ENCODE measurements at places on chromosomes 6 and 20.

DNA sequence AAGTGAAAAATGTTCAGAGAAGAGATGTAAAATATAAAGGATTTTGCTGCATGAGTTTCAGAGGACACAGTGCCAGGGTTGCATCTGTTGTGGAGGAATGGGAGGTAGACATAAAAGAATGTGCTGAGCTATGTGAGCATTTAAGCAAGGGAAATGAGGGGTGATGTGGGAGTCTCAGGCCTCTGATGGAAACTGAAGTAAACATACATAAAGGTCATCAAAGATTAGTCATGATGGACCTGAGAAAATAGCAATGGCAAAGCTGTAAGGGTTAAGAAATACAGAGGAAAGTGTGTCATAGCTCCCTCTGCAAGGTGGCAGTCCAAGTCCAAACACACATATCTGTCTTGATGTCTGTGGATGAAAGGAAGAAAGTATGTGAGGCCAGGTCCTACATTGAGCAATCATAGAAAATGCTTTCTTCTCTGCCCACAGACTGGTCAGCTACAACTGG is 306.6 kb upstream of the ECI2 start:
- DNase-seq, result peak; percentile 41

DNA sequence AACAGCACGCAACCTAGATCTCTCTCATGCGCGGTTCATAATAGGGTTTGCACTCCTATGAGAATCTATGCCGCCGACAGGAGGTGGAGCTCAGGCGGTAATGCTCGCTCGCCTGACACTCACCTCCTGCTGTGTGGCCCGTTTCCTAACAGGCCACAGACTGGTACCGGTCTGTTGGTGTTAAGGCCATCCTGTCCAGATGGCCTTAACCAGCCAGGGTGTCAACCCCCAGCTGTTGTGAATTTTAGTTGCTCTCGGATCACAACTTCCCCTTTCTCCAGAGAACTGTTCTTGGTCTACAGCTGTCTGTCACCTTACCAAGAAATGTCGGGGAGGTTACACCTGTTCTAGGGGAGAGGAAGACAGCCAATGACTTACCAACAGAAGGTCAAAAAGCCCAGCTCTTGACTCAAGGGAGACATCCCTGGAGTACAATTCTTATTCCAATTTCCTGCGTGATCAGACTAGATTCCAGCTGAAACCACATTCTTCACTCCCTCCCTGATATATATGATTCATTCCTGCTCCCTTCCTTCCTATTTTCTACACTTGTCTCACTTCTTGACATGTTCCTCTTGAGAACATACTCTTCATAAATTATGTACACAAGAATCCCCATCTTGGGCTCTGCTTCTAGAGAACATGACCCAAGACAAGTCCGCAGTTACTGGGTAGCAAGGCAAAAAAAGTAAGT is 23.1 kb upstream of the DNAAF9 start:
- no peak for DNase-seq

GRCh38 chr20:20734475-20734948 is 22.1 kb upstream of the RALGAPA2 start:
- DNase-seq, result no peak

DNA sequence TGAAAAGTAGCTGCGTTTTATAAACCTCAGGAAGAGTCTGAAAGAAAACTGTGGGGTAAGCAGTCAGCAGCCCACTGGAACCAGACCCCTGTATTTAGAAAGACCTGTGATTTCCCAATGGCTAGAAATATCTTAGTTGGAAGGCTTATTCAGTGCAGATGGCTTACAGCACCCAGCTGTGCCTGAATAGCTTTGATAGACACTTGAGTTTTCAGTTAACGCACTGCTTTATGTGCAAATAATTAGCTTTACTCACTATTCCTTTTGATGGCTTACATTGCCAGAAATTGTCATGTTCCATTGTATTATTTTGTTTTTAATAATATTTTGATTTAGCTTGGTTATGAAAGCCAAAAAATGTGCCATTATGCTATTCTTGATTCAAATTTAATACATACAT is 465.3 kb upstream of the SYNCRIP start:
- DNase-seq, result no peak

GRCh38 chr6:169115632-169116031 is 138.0 kb downstream of the THBS2 start:
- DNase-seq, result no peak

- peak; percentile 27 for DNase-seq
These were observed 126.0 kb upstream of the LRFN2 start for GRCh38 chr6:40713002-40713719.

DNA sequence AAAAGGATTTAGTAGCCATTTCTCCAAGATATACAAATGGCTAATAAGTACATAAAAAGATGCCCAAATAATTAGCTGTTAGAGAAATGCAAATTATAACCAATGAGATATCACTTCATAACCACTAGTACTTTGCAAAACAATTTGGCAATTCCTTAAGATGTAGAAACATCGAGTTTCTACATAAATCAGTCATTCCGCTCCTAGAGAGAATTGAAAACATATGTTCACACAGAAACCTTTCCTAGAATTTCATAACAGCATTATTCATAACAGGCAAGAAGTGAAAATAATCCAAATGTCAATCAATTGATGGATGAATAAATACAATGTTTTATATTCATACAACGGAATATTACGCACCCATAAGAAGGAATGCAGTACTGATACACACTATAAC is 20.5 kb upstream of the NT5E start:
- no peak for DNase-seq

GRCh38 chr20:44856442-44856841 is 29.1 kb upstream of the YWHAB start:
- DNase-seq, result no peak

DNA sequence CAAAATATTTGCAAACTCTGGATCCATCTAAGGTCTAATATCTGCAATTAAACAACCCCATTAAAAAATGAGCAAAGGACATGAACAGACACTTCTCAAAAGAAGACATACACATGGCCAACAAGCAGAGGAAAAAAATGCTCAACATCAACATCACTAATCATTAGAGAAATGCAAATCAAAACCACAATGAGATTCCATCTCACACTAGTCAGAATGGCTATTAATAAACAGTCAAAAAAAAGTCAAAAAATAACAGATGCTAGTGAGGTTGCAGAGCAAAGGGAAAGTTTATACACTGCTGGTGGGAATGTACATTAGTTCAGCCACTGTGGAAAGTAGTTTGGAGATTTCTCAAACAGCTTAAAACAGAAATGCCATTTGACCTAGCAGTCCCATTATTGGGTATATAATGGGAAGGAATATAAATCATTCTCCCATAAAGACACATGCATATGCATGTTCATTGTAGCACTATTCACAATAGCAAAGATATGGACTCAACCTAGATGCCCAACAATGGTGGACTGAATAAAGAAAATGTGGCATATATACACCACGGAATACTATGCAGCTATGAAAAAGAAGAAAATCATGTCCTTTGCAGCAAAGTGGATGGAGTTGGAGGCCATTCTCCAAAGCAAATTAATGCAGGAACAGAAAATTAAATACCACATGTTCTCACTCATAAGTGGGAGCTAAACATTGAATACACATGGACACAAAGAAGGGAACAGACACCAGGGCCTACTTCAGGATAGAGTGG is 9.1 kb downstream of the ZNFX1 start:
- no peak for DNase-seq

DNA sequence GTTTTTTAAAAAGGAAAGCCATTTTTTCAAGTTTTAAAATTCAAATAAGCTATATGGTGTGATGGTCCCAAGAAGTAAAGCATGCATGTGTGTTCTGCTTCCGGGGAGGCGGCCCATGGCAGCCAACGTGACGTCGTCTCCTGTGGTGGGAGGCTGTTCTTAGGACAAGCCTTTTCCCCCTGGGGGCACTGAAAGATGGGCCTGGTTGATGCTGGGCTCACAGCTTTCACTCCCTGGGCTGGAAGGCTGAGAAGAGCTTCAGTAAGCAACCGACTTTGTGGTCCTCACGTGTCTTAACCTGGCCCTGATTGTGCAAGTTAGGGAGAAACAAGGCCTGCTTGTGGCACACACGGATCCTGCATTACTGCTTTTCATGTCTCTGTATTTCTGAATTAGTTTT is 84.1 kb downstream of the SMOC2 start:
- DNase-seq, result no peak

- no peak for DNase-seq
These were observed 112.7 kb downstream of the FHL5 start for GRCh38 chr6:96675597-96675996.

DNA sequence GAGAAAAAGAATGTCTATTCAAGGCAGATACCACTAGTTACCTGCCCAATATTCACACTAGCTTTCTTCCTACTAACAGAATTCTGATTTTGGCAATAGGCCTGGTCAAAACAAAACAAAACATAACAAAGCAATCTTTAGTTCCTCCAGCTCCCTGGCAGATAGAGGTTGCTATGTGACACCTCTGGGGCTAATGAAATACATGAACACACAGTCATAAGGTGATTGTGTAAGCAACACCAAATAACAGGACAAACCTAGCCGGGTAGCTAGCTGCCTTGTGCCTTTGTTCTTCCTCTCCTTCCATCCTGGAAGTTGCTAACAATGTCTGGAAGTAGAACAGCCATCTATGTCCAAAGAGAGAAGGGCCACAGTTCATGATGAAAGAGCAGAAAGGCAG is 6.0 kb upstream of the HMGN3 start:
- no peak for DNase-seq

GRCh38 chr6:28334286-28335039 is 1.5 kb downstream of the ZSCAN31 start:
- DNase-seq, result no peak

DNA sequence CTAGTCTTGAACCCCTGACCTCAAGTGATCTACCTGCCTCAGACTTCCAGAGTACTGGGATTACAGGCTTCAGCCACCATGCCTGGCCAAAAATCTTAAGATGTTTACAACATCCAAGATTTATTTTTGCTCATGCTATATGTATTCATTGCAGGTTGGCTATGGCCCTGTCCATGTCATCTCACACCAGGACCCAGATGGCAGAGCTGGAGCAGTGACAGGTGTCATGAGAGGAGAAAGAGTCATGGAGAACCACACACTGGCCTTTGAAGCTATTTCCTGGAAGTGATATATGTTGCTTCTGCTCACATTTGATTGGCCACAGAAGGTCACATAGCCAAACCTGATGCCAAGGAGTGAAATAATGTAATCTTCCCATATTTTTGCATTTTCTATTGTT is 13.8 kb upstream of the DDR1 start:
- DNase-seq, result no peak

GRCh38 chr6:87341158-87341557 is 3.5 kb upstream of the C6orf163 start:
- no peak for DNase-seq

GRCh38 chr20:46703435-46703834 is 6.0 kb upstream of the SLC2A10 start:
- DNase-seq, result no peak

DNA sequence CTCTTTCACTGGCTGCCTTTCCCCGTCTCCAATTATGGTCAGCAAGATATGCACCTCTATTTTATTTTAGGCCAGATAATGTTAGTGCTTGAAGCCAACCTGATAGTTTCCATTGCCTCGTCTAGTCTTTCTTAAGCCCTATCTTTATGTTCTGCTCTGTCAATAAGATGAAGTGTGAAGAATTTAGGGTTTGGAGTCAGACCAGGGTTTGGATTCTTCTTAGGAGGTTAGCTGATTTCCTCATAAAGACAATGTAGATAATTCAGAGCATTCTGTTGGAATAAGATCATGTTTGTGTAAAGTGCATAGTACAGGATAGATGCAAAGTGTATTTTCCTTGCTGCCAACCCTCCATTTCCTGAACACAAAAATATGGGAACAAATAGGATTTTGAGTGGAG is 43.8 kb downstream of the PKIB start:
- DNase-seq, result no peak

DNA sequence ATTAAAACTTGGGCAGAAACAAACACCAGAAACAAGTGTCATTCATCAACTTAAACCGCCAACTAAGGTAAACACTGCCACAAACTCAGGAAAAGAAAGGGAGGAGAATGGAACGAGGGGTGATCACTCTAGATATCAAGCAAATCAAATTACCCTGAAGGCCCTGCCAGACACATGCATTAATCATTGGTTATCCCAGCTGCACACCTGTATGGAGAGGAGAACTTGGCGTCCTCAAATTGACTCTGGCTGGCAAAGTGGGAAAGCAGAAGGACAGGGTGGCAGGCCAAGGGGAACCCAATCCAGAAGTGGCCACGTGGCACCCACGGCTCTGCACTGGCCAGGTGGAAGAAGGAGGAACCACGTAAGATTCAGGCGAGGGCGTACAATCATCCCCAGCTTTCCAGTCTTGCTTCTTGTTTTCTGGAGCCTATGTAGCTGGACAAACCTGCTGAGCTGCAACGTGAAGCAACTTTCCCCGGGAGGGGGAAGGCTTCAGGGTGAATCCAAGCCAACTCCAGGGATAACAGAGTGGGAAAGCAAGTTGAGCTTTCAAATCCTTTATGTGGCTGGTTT is 156.2 kb upstream of the JARID2 start:
- DNase-seq, result no peak

DNA sequence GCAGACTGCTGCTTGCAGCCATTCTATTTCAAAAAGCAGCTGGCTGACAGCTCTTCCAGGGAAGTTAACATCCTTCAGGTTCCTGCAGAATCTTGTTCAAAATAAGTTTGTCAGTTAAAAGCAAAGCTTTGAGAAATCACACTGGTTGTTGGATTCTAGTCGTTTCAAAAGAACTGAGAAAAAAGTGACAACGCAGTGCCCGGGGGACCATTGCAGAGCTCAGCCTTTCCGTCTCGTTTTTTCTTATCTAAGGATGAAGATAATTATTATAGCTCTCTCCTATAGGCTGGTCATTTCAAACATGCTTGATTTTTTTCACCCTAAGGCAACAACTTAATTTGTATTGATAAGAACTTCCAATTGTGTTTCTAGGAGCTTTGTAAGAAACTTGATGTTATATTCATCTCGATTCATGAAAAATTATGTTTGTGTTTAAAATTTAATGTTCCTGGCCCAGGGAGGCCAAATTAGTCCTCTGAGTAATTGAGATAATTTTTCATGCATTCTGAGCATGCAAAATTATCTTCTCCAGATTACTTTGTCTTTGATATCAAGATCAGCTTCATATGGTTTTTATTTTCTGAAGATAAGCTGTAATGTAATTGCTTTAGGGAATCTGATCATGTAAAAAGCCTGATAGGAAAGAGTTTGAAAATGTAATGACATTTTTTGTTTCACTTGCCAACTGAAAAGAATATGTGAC is 58.4 kb downstream of the SNAP25 start:
- DNase-seq, result no peak

DNA sequence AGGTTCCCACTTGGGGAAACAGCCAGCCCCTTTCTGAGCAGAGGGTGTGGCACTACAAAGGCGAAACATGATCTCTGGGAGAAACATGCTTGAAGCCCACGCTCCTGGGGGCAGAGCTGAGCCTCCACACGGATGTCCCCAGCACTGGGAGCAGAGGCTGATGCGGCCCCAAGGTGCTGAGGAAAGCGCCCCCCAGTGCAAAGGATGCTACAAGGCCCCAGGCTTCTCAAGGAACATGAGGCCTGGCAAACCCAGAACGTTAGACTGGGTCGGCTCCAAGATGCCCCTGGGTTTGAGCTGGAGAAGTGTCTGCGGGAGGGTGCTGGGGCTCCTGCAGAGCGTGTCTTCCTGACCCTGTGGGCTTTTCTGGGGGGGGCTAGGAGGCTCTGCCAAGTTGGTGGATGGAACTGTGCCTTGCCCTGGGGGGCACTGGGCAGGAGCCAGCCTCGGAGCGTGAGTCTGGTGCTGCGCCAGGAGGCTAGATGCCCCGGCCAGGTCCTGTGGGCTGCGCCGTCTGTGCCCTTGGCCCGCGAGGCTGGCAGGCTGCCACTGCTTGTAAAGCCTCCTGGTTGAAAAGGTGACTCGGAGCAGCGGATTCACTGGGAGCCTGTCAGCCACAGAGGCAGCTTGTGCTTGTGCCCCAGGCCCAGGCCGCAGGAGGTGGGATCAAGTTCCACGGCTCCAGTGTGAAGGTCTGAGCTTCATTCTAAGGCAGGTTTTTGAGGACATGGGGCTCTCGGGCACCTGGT is 8.1 kb downstream of the SYNJ2 start:
- DNase-seq, result peak; percentile 21
